ENCODE measurements at places on chromosomes 1 and 21.

DNA sequence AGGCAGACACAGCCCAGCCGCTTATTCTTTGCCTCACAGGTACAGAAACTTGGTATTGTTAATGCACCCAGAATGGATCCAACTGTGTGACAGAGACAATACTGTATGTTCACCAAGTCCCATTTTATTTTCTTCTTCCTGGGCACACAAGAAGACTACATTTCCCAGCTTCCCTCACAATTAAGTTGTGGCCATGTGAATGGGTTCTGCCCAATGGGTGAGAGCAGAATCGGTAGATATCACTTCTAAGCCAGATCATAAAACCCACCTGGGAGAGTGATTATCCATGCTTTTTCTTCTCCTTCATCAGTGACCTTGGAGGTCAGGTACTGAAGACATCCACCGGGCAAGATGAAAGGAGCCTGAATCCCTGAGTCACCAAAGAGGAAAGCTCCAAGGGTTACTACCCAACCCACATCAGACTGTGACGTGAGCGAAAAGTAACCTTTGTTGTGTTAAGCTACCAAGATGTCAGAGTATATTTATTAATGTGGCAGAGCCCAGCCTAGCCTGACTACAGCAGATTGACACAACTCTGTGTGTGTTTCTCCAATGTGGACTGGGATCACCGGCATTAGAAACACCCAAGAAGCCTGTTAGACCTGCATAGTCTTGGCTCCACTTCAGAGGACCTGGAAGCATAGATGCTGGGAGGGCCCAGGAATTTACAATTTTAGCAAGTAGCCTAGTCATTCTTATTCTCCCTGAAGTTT, 79.1 kb upstream of the GRIK3 start:
- no peak for DNase-seq

DNA sequence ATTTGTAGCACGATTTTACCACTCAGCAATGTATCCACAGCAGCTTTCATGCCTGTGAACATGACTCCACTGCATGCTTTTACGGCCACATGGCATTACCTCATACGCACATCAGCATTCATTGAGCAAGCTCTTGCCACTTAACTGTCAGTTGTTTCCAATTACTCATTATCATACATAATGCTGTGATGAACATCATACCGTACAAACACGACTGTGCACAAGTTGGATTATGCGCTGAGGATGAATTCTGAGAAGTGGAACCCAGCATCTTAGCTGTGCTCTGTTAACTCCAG, 9.6 kb downstream of the UMODL1 start:
- DNase-seq = no peak

DNA sequence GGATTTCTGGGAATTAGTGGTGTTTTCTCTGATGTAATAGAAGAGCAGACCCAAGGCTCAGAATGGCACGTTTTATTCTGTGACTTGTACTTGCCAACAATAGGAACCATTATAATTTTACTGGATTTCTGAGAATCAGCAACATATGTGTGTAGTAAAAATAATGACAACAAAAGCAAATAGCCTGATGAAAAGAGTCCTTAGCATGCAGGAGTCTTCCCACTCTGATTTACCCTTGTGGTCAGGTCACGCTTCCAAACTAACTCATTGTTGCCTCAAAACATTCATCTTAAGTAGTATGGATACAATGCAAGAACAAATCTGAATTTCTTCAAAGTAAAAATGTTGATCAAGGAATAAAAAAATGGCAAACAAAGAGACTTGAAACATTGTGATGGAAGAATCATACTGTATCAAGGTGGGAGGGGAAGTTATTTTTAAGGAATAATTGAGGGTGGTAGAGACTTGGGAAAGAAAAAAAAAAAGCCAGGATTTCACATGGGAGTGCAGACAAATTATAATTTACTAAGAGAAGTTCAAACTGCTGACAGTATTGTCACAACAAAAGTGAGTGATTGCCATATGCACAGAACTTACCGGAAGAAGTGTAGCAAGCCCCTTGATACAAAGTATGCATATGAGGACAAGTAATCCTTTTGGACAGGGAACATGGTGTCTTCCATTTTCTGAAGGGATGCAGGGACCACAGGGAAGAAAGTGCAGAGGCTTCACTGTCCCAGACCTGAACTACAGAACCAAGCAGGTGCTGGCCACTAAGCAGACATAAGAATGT, 31.2 kb upstream of the RGL1 start:
- DNase-seq = no peak

DNA sequence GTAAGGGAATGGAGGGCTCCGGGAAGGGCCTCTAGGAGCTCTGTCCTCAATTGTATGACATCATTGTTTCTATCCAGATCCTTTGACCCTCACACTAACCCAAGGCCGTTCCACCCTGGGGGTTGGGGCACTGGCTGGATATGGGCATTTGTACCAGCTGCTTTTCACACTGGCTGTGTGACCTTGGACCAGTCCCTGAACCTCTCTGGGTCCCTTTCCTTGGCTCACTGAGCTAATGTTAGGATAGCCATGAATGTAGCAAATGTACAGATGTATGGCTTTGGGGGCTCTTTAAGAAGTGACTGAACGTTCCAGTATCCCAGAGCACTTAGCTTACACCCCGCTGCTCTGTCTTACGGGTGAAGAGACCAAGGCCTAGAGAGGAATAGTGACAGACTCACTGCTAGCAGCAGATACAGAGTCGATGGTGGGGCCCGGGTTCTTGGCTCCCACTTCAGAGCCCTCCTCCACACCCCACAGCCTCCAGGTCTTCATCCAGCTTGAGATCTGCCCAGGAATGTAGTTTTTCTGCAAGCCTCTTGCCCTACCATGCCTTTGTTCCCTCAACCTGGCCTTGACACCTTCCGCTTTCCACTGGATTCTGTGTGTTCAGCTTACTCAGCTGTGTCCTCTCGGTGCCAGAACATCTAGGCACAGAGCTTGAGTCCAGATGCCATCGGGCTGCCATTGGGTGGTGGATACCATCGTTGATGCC, 14.6 kb upstream of the UBL4B start:
- no peak for DNase-seq

- peak; percentile 45 for DNase-seq
Observed at GRCh38 chr21:31132574-31133242, 94.4 kb upstream of the KRTAP19-8 start.

DNA sequence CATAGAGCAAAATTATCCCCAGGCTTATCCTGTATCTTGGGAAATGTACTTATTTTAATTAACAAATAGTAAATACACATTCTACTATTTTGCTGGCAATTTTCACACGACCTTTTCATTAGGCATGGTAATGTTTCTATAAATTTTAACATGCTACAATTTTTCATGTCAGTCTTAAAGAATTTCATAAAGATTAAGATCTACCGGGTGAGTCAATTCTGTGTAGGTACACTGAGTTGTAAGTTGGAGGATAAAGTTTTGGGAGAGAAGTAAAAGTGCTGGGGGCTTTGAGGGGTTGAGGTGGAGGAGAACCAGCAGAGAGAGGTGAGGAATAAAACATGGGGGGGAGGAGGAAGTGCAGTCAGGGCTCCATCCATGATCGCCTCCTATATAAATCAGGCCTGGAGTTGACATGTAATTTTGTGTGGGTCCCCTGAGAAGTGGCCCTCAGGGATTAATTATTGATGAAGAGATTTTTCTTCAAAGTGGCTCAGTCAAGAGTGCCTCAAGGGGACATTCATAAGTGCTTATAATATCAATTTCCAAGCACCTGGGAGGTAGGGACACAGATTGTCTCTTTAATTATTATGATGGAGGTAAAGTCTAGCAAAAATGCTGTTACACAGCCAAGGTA, 7.2 kb downstream of the DPYD start:
- DNase-seq = no peak

DNA sequence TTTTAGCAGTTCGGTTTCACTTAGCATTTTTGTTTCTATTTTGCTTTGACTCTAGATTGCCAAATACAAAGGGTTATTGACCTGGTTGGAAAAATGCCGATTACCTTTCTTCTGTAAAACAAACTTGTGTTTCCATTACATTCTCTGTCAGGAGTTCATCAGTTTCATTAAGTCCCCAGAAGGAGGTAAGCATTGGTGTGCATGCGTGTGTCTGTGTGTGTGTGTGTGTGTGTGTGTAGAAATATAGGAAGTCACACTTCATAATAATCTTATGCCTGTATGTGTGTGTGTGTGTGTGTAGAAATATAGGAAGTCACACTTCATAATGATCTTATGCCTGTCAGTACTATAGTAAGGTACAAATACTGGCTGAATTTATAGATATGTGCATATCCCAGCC, 10.0 kb downstream of the RGSL1 start:
- DNase-seq = no peak
